Left ventricle myocardium superior (tissue), 1 donor: ENCODE measurements at places on chromosomes 5 and 9. TPM values are rescaled to one million over a fixed set of nuclear protein-coding genes. Genes with fewer than 3 reads are reported as not detected.

- DNase-seq = no peak
Observed at GRCh38 chr5:91042936-91043255, 340.2 kb downstream of the ARRDC3 start.

DNA sequence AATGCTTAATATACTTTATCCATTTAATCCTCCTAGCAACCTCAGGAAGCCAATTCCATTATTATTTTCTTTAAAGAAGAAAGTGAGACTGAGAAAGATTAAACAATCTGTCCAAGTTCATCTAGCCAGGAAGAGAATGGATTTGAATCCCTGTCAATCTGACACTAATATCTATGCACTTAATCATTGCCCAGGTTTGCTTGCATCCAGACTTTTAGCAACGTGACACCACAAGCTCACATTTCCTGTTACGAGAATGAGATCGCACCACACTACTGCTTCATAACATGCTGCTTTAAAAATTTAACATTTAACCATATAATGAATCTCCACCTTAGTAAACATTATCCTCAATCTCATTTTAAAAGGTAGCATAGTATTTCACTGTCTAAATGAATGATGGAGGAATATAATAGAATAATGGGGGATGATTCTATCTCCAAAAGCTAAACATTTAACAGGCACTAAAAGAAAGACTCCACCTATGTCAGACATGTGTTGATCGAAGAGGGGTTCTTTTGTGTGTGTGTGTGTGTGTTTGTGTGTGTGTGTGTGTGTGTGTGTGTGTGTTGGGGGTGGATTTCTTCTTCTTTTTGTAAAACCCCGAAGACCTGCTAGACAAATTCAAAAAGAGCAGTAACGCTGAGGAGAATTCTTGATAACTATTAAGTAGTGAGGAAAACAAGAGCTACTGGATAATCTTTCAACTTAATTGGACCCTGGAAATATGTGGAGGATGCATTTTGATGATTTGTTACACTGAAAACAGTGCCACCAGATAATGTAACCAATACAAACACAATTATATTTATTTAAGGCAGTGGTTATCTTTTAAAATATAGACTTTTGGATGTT is 138.7 kb upstream of the NR3C1 start:
- no peak for DNase-seq

PPP2CA gene
- 143 TPM for total RNA-seq

DNA sequence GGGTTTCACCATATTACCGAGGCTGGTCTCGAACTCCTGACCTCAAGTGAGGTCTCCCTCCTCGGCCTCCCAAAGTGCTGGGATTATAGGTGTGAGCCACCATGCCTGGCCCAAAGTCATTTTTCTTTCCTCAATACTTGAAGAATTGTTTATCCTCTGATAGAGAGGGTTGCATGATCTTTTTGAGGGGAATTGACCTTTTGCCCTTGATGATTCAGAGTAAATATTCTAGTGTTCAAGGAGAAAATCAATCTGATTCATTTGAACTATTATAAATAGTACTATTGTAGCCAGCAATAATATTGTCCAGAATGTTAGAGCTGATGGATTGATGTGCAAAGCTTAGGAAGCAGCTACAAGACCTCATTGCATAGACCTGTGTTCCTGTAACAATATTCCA is 47.1 kb downstream of the UGCG start:
- no peak for DNase-seq

EIF4E1B gene
- not detected for total RNA-seq
